Right cardiac atrium (tissue), 5 donors: ENCODE measurements at places on chromosomes 4 and X. TPM values are rescaled to one million over a fixed set of nuclear protein-coding genes. Genes with fewer than 3 reads are reported as not detected.

The XK gene
- total RNA-seq, result 6.5 TPM

The HAND2 gene
- 141 TPM for total RNA-seq

The F8A2 gene
- not detected for total RNA-seq

The TEX13C gene
- not detected for total RNA-seq

The SCRG1 gene
- 0.71 TPM for total RNA-seq

The DOK7 gene
- total RNA-seq, result 35.4 TPM

The PAK3 gene
- total RNA-seq, result 0.69 TPM

The ZIC3 gene
- total RNA-seq, result not detected

The RELL1 gene
- 24.5 TPM for total RNA-seq
